Stimulated activated CD8-positive, alpha-beta memory T cell treated with anti-CD3 and anti-CD28 coated beads, Interleukin-4, amount 100 ng/mL, for 4 hours (primary cell): ENCODE measurements at places on chromosomes 7 and 10.

DNA sequence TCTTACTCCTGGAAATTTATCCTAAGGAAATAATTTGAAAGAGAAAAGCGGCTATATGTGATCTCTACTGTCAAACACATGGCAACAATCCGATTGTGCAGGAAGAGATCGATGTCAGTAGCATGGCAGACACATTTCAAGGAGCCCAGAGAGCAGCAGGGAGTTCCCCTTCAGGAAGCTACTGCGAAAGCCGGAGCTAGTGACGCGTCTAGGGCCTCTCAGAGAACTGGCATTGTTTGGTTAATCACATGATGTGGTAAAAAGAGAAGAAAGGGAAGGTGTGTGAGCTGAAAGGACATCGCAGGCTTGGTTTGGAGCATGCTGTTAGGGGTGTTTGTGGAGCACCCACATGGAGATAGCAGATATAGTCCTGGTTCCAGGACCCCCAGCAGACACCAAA is 74.9 kb downstream of the BEND7 start:
- DNase-seq, result no peak

GRCh38 chr7:33459340-33459751 is 330.0 kb downstream of the BBS9 start:
- no peak for DNase-seq

- DNase-seq, result no peak
These were observed 39.6 kb downstream of the COBL start for GRCh38 chr7:51276967-51277366.

DNA sequence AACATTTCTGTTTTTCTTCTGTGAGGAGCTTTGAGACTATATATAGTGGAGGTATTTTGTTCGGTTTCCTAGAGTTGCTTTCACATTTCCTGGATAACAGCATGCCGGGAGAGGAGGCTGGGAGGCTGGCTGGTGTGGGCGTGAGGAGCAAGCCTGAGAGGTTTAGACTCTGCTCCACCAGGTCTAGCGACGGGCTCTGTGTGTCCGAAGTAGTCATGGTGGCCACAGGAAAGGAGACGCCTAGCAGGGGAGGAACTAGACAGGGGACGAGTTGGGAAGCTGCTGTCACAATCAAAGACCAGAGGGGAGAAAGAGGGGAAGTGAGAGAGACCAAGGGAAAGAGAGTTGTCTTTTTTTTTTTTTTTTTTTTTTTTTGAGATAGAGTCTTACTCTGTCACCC is 19.6 kb downstream of the PTPRE start:
- DNase-seq, result no peak

- no peak for DNase-seq
These were observed 81.9 kb upstream of the CAPZA2 start for GRCh38 chr7:116780521-116780920.

- no peak for DNase-seq
These were observed 8.7 kb downstream of the PDSS1 start for GRCh38 chr10:26706206-26706605.

- DNase-seq, result no peak
These were observed 175.3 kb upstream of the KCTD7 start for GRCh38 chr7:66453340-66453739.

- DNase-seq, result no peak
These were observed 33.2 kb upstream of the PLEKHA1 start for GRCh38 chr10:122341141-122341810.

DNA sequence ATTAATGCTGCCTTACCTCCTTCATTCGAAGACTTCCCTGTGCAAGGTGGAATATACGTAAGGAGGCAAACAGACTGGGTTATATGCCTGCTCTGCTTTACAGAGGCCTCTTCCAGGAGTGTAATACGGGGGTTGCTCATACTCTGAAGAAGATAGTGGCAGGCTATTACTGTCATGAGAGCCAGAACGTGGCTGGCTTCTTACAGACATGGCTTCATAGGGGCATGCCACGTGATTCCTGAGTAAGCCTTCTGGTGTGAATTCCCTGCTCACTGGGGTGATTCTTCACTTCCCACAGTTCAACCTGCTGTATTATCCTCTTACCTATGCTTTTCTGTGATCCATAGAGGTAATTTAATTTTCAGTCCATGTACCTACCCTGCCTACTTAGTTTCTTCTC is 141.8 kb downstream of the ST7 start:
- no peak for DNase-seq

GRCh38 chr10:114748241-114748640 is 73.3 kb upstream of the FHIP2A start:
- DNase-seq, result no peak
